Small intestine (tissue), 16 donors: ENCODE measurements at places on chromosomes 11 and 22.

- no peak overlapping the region for H3K4me3 ChIP-seq
- DNase-seq, result no peak
- no peak overlapping the region for H3K27ac ChIP-seq
- peaks cover 25% of the 10 kb centered on the region for H3K36me3 ChIP-seq
- no peaks in the 10 kb centered on the region for H3K27me3 ChIP-seq
- no peaks in the 10 kb centered on the region for H3K4me1 ChIP-seq
Measured at GRCh38 chr22:35735542-35735941, 17.9 kb downstream of the APOL5 start.

- no peak overlapping the region for H3K4me3 ChIP-seq
- peaks cover 4% of the 10 kb centered on the region for H3K27me3 ChIP-seq
- H3K27ac ChIP-seq, result no peak overlapping the region
- H3K4me1 ChIP-seq, result peaks cover 10% of the 10 kb centered on the region
- DNase-seq, result no peak
Measured at GRCh38 chr22:27720860-27721259, 80.7 kb downstream of the MN1 start.

DNA sequence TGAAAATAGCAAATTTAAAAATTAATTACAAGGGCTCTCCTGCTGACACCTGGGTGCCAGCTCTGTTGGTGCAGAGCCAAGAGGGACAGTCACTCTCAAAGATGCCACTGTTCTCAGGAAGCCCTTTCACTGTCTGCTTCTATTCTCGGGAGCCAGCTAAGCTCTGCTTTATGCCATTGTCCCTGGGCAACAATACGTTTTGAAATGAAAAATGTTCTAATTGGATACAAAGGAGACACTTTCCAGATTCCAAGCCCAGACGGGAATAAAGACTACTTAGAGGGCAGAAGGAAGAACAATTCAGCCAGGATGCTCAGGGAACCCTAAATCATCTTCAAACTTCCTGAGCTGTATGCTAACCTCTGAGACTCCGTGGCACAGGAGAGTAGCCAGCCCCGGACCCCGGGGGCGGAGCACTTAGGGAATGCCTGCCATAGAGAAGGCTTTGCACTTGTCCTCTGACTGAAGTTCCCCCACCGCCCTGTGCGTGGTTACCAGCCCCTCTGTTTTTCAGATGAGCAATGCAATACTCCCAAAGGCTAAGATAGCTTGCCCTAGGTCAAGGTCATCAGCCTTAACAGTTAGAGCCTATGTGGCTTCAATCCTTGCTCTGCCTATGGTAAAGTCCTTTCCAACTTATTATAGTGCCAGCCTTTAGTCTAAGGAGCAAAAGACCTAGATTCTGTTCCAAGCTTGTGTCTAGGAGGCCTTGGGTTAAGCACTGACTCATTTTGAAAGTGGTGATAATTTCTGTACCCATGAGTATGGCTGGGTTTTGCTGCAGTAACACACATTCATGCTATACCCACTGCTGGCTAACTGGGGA is 150.9 kb downstream of the CACNA1I start:
- no peak overlapping the region for H3K27ac ChIP-seq
- H3K4me3 ChIP-seq, result no peak overlapping the region
- H3K4me1 ChIP-seq, result peaks cover 3% of the 10 kb centered on the region
- DNase-seq, result no peak

- no peak overlapping the region for H3K4me3 ChIP-seq
- peaks cover 24% of the 10 kb centered on the region for H3K36me3 ChIP-seq
- H3K4me1 ChIP-seq, result no peaks in the 10 kb centered on the region
Measured at GRCh38 chr11:16750417-16750816, 12.0 kb downstream of the C11orf58 start.

DNA sequence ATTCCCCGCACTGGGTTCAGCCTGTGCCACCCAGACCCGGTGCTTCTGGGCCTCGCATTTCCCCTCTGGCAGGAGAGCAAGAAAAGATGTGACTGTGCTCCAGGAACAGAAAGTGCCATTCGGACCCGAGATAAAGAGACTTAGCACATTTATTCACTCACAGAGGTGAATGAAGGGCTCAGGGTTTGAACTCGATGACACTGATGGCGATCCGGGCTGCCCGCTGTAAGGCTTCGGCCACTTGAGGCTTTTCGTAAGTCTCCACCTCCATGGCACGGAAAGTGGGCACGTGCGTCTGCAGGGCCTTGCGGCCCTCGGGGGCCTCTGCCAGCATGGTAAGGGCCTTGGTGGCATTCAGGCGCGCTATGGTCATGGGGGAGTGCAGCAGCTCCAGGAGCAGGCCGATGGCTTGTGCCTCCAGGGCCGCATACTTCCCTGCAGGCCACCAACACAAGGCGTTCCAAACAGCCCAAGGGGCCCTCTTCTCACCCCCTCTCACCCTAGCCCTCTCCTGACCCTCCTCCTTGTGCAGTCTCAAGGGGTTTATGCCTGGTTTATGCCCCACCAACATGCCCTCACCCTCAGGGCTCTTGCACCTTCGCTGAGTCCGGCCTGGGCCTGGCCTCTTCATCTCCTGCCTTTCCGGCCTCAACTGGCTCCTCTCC is 10.9 kb upstream of the GNAZ start:
- no peaks in the 10 kb centered on the region for H3K27me3 ChIP-seq
- H3K4me1 ChIP-seq, result no peaks in the 10 kb centered on the region
- no peak overlapping the region for H3K4me3 ChIP-seq
- no peaks in the 10 kb centered on the region for H3K36me3 ChIP-seq

GRCh38 chr11:110098645-110099044 is 5.5 kb downstream of the ZC3H12C start:
- peaks cover 5% of the 10 kb centered on the region for H3K4me1 ChIP-seq
- DNase-seq, result no peak
- H3K4me3 ChIP-seq, result no peak overlapping the region
- no peaks in the 10 kb centered on the region for H3K27me3 ChIP-seq
- H3K36me3 ChIP-seq, result peaks cover 3% of the 10 kb centered on the region
- no peak overlapping the region for H3K27ac ChIP-seq

DNA sequence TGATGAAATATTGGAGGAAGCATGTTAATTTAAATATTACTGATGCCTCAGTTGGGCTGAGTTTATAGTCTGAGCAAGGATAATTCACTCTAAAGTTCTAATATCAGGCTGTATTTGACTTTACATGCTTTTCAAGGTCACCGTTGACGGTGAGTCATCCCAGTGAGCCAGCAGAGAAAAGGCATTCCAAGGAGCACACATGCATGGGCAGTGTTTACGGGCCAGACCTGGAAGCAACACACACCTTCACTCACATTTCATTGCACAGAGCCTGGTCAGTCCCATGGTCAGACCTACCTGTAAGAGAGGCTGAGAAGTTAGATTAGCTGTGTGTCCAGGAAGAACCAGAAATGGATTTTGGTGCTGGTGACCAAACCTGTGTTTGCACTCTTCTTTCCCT is 53.5 kb downstream of the COMMD9 start:
- no peak overlapping the region for H3K4me3 ChIP-seq
- no peaks in the 10 kb centered on the region for H3K27me3 ChIP-seq
- no peaks in the 10 kb centered on the region for H3K4me1 ChIP-seq
- DNase-seq, result no peak
- no peaks in the 10 kb centered on the region for H3K36me3 ChIP-seq
- H3K27ac ChIP-seq, result no peak overlapping the region

DNA sequence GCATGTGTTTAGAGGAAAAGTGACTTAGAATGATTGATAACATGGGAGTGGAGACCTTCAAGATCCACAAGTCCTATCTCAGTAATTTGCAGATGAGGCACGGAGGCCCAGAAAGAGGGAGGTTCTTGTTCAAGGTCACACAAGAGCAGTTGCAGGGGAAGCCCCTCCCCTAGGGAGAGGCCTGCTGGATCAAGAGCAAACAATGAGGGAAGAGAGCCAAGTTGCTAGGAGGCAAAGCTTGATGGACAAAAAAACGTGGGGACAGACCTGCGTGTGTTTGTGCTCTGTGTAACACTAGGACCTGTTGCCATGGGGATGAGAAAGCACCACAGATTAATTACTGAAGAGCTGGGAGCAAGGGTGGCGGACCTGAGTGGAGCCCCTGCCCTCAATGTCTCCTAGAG is 6.4 kb upstream of the MFRP start:
- H3K27ac ChIP-seq, result no peak overlapping the region
- no peak overlapping the region for H3K4me3 ChIP-seq
- peaks cover 16% of the 10 kb centered on the region for H3K36me3 ChIP-seq
- DNase-seq, result peak; percentile 77
- H3K27me3 ChIP-seq, result peaks cover 2% of the 10 kb centered on the region
- peaks cover 2% of the 10 kb centered on the region for H3K4me1 ChIP-seq

GRCh38 chr11:2443881-2444820 is at the start of gene TRPM5:
TSS of gene TRPM5 (minus strand) at chr11:2444514. CDS start at chr11:2423036, 21,478 bp downstream.
- DNase-seq, result peak; percentile 63
- H3K4me1 ChIP-seq, result peaks cover 32% of the 10 kb centered on the region
- H3K4me3 ChIP-seq, result peak within 1 kb of the TSS; percentile 37
- peaks cover 3% of the 10 kb centered on the region for H3K36me3 ChIP-seq

DNA sequence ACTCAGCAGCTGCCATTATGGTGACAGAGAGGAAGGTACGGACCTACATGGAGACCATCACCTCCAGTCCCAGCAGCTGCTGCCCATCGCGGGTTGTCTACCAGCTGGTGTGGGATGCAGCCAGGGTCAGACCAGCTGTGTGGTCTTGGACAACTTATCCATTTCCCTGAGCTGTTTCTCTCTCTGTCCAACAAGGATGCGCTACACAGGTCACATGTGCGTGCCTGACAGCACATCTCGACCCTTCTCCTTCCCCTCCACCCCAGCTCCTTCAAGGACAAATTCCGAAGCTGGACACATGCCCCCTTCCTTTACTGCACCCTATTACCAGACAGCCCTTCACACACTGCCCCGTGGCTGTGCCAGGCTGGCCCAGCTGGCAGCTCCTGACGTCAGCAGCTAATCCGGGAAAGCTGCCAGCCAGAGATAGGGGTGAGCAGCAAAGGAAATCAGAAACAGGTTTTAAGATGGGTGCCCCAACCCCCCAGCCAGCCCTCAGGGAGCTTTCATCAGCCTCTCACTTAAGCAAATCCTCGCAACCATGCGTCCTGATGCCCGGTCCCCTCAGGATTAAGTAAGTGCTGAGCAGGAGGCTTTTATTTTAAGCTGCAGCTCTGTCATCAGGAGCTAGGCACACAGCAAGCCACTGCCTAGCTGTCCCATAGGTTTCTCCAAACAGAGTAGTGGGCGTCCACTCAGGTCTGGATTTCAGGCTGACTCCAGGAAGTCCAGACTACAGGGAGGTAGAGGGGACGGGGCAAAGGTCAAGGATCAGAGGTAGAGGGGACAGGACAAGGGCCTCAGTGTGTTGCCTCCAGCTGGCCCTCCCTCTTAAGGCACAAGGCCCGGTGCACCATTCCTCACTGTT is 20.3 kb downstream of the TEF start:
- H3K4me3 ChIP-seq, result no peak overlapping the region
- peaks cover 4% of the 10 kb centered on the region for H3K36me3 ChIP-seq
- no peak overlapping the region for H3K27ac ChIP-seq
- H3K4me1 ChIP-seq, result no peaks in the 10 kb centered on the region

DNA sequence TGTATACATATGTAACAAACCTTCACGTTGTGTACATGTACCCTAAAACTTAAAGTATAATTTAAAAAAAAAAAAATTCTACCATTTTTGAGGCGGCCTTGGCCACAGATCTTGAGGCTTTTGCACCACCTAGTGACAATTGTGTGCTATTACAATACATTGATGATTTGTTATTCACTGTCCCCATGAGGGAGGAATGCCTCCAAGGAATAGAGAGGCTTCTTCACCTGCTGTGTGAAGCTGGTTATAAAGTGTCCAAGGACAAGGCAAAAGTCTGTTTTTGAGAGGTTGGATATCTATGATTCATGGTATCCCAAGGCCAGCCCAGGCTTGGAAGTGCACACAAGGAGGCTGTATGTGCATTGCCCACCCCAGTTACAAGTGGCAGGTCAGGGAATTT is 30.7 kb downstream of the SLC22A25 start:
- H3K36me3 ChIP-seq, result no peaks in the 10 kb centered on the region
- peak; percentile 11 for DNase-seq
- no peaks in the 10 kb centered on the region for H3K27me3 ChIP-seq
- H3K4me1 ChIP-seq, result no peaks in the 10 kb centered on the region
- no peak overlapping the region for H3K27ac ChIP-seq

- H3K36me3 ChIP-seq, result no peaks in the 10 kb centered on the region
- no peak for DNase-seq
- H3K4me1 ChIP-seq, result no peaks in the 10 kb centered on the region
- no peak overlapping the region for H3K27ac ChIP-seq
- H3K27me3 ChIP-seq, result no peaks in the 10 kb centered on the region
Measured at GRCh38 chr11:75369560-75370255, 18.2 kb upstream of the ARRB1 start.

- no peak for DNase-seq
- no peaks in the 10 kb centered on the region for H3K27me3 ChIP-seq
Measured at GRCh38 chr11:95655536-95655935, 134.0 kb downstream of the FAM76B start.

DNA sequence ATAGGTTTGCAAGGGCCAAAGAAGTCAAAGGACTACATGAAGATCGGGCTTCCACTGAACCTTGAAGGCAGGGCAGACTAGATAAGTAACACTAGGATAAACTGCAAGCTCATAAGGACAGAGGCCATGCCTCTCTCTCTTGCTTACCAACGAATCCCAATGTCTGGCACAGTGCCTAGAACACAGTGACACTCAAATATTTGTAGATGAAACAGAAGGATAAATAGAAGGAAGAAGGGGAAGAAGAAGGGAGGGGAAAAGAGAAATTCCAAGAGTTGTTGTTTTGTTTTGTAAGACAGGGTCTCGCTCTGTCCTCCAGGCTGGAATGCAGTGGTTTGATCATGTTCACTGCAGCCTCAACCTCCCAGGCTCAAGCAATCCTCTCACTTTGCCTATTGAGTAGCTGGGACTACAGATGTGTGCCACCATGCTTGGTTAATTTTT is 26.9 kb downstream of the SIK3 start:
- H3K27me3 ChIP-seq, result no peaks in the 10 kb centered on the region
- H3K4me1 ChIP-seq, result peaks cover 4% of the 10 kb centered on the region
- H3K4me3 ChIP-seq, result no peak overlapping the region
- peak; percentile 47 for DNase-seq
- H3K36me3 ChIP-seq, result no peaks in the 10 kb centered on the region

DNA sequence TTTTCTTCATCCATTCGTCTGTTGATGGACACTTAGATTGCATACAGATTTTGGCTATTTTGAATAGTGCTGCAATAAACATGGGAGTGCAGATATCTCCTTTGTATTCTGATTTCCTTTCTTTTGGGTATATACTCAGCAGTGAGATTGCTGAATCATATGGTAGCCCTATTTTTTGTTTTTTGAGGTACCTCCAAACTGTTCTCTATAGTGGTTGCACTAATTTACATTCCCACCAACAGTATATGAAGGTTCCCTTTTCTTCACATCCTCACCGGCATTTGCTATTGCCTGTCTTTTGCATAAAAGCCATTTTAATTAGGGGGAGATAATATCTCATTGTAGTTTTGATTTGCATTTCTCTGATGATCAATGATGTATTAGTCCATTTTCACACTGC is 96.1 kb downstream of the PRR5L start:
- no peak overlapping the region for H3K4me3 ChIP-seq
- H3K4me1 ChIP-seq, result no peaks in the 10 kb centered on the region
- H3K36me3 ChIP-seq, result no peaks in the 10 kb centered on the region

DNA sequence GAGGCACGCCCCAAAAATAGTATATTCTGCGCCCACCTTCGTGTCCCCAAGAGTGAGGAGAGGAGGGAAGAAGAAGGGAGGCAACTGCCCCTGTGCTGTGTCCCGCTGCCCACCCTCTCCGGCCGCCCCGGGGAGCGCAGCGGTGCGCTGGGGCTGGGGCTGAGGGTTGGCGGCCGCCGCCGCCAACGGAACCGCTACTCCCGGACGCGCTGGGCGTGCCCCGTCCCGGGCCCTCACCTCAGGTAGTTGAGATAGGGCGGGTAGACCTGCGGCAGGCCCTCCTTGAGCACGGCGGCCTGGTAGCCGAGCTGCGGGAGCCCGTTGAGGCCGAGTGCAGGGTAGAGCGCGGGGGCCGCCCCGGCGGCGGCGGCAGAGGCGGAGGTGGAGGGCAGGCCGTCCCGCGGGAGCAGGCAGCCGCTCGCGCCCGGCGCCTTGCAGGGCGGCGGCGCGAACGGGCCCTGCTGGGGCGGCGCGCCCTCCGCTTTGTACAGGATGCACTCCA is 2.4 kb downstream of the PGR start:
- H3K36me3 ChIP-seq, result no peaks in the 10 kb centered on the region
- H3K27me3 ChIP-seq, result peaks cover 40% of the 10 kb centered on the region
- H3K4me1 ChIP-seq, result no peaks in the 10 kb centered on the region
- peak overlapping the region; percentile 27 for H3K4me3 ChIP-seq
